AG20443 (cell line): ENCODE measurements at places on chromosomes 1 and 21.

DNA sequence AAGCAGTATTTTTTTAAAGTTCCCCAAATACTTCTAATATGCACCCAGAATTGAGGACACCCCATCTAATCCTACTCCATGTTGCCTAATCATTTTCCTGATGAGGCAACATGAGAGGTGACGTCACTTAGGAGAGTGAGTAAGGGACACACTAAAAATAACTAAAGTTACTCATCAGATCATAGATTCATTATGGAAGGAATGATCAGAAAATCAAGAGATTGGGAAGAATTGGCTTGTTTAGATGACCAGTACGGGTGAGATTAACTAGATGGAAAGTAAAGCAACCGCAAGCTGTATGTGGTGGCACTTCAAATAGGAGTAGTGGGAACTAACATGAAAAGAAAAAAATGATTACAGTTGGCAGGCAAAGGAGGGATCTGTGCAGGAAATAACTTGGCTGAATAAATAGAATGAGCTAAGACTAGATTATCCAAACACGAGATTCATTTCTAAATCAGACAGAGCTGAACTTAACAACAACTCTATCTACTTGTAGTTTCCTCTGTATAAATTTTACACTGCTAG is 61.4 kb upstream of the CXADR start:
- DNase-seq = peak; percentile 68

GRCh38 chr1:107972391-107973180 is 7.6 kb upstream of the VAV3 start:
- DNase-seq = no peak

DNA sequence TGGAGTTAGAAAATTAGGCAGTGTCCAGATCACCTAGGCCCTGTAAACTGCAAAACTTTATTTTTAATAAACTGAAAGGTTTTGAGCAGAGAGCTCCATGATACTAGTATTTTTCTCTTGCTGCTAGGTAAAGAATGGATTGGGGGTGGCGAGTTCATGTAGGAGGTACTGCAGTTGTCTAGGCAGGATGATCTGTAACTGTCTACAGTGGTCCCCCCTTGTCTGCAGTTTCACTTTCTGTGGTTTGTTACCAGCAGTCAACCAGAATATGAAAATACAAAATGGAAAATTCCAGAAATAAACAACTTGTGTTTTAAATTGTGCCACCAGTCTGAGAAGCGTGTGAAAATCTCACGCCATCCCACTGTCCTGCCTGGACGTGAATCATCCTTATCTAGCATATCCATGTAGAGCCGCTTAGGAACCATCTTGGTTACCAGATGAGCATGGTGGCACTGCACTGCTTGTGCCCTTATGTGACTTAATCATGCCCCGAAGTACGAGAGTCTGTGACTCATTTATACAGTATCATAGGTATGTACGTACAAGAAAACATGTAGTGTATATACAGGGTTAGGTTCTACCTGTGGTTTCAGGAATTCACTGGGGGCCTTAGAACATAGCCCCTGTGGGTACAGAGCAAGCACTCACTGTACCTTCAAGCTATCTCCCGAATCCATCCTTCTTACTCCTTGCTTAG is 94.2 kb downstream of the AHCTF1 start:
- no peak for DNase-seq

DNA sequence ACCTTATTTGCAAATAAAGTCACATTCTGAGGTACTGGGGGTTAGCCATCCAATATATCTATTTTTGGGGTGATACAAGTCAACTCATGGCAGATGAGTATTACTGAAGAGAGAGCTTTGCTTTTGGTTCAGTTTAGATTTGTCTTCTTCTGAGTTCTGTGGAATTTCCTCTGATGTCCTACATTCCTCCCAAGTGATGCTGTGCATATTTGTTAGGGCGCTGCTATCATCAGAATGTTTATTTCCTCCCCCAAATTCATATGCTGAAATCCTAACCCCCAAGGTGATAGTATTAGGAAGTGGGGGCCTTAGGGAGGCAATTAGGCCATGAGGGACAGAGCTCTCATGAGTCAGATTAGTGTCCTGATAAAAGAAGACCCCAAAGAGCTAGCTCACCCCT is 96.2 kb upstream of the WLS start:
- DNase-seq = peak; percentile 43

GRCh38 chr1:107152395-107152794 is 11.6 kb downstream of the NTNG1 start:
- DNase-seq = no peak

- DNase-seq = no peak
These were observed 363.5 kb downstream of the KCNH1 start for GRCh38 chr1:210770396-210770984.

DNA sequence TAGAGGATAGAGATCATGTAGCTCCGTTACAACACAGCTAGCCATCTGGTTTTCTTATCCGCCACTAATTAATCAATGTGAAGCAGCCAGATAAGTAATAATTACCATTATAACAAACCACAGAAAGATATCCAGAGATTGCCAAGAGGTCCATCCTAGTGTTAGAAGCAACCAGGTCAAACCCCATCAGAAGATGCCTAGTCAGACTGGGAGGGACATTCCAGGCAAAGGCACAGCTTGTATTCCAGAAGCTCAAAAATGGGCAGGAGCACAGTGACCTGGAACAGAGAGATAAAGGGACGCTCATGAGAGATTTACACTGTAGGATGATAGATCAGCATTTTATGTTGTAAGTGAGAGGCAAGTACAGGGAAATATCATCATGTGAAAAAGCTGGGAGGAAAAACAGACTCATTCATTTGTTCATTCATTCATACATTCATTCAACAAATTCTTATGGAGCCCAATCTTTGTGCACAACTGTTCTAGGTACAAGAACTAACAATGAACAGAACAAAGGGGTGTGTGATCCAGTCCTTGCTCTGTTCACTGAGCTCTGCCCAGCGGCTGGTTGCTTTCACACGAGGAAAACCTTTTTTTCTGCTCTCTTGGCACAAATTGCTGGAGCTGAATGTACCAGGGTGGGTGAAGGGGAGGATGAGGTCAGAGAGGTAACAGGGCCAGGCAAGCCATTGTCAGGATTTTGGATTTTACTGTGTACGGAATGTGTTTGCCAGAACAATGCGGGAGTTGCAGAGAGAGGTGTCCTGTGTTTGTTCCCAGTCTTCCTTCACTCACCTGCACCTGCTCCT is 240.8 kb upstream of the FGGY start:
- peak; percentile 40 for DNase-seq

- DNase-seq = no peak
These were observed 262.1 kb downstream of the AKT3 start for GRCh38 chr1:243587823-243588560.

GRCh38 chr1:158013840-158014730 is 20.6 kb downstream of the KIRREL1 start:
- no peak for DNase-seq

DNA sequence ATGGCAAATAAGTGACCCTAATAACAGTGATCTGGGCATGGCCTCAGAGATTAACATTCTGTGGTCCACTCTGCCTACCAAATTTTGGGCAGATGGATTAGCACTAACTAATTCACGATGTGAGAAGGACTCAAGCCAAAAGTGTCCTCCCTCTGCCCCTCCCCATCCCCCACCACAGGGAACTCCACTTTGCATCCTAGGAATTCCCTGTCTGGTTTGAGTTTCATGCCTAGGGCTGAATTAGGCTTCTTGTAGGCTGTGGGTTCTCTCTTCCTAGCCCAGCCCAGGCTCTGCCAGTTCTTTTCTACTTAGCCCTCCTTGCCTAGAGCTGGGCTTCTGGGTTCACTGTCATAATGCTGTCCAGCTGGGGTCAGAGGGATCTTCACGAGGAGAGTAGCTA is 64.1 kb downstream of the ATP2B4 start:
- no peak for DNase-seq

DNA sequence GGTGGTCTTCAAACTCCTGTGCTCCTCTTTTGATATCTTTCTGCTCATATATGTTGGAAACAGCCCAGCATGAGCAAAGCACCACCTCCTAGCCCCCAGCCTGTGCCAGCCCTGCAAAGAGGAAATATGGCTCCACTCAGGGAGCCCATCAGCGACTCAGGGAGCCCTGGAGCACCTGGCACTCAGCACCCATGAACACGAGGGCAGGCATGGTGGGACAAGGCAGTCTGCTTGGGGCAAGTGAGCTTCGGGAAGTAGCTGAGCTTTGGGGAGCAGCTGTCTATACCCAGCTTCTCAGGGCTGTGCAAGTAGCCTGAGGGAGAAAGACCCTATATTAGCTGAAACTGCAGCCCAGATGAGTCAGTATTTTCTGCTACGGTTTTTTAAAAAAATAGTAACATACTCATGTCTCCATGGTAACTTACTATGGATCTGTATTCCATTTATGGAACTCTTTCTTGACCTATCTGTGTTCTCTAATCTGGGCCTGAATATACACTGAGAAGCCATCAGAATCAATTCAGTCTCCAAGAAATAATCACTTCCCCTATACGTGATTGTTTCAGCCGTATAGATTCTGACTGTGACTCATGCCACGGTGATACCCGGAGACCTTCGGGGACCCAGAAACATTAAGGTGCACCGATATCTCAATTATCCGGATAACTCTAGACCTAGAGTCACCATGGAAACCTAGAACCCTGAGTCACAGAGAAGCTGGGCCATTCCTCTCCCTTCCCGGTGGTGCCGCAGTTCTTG is 1.5 kb upstream of the ETS2 start:
- no peak for DNase-seq

DNA sequence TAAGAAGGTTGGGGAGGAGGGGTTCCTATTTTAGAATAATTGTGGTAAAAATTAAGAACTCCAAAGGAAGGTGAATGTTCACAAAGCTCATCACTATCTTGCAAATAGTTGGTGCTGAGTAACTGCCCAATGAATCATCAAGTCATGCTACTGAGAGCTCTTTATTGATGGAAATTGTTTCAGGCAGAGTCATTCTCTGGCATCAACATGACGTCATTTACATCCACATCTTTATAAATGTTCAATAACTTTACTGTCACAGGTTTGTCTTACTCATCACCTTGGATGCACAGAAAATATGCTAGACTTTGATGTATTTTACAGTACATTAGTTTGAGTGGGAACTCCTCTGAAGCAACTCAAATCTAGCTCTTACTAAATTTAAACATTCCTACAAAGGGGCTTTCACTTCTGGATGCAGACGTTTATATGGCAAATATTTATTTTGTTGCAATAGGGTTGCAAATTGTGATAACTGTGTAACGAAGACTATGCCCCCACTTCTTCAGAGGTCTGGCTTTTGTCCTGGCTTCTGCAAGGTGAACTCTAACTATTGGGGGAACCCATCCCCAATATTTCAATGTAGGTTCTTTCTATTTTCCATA is 273.7 kb upstream of the AJAP1 start:
- DNase-seq = no peak

- DNase-seq = no peak
These were observed 322.6 kb downstream of the SMYD3 start for GRCh38 chr1:246184503-246184902.

DNA sequence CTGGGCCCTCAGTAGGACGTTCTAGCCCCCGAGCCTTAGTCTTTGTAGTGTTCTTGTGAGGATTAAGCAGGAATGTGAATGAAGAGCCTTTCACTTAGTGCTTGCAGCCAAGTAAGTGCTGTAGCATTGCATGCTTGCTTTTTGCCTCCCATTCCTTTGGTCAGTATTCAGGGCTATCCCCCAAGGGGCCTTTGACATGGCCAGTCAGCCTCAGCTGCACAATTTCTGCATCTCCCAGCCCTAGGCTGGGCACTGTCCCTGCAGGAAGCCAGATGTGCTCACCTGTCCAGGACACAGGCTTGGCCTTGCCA is 30.5 kb downstream of the SOX13 start:
- DNase-seq = no peak

DNA sequence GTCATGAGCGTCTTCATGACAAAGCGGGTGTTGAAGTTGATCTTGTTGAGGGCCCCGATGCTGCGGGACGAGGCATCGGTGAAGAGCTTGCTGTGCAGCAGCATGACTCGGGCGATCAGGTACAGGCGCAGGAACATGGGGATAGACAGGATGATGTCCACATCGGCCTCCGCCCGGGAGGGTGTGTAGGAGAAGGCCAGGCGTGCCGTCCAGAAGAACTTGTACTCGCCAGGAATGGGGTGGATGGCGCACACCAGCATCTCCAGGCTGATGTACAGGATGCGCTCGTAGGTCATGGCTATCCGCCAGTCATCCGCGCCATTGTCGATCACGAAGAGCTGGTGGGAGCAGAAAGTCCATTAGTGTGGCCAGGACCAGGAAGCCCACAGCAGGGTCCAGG is 98.0 kb downstream of the KCNN3 start:
- no peak for DNase-seq

- DNase-seq = no peak
These were observed 160.3 kb downstream of the CACNA1E start for GRCh38 chr1:181643631-181644030.

DNA sequence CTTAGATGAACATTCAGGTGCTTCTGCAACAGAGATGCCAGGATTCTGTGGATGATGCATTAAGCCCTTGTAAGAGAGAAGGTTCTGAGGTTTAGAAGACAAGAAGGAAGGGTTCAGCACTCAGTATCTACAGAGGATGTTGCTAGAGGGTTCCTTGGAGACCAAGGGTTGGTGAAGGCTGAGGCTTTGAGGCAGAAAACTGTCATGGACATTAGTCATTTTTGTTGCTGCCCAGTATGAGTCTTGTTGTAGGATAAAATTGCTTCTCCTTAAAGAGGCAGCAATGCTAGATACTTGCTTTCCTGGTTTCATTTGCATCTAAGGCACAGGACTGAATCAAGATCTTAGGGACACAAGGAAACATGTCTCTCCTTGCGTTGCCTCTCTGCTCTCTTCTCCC is 319.4 kb upstream of the NFIA start:
- no peak for DNase-seq

- DNase-seq = no peak
These were observed 1.5 kb upstream of the POU2F1 start for GRCh38 chr1:167219194-167219593.

DNA sequence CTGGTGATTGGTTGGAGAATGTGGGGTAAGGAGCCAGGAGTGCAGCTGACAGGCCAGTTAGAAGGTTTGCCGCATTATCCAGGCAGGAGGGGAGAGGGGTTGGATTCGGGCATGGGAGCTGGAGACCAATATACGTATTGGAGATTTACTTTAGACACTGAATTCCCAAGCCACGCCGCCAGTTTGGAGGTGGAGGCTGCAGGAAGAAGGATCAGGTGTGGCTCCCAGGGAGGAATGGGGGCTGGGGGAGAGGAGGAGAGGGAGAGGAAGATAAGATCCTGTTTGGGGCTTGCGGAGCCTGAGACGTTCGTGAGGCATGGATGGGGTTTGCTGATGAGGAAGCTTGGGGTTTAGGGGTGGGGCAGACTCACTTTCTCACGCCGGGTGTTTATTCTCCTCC is 155.1 kb upstream of the IGSF21 start:
- no peak for DNase-seq

GRCh38 chr1:208747979-208748378 is 503.8 kb upstream of the PLXNA2 start:
- DNase-seq = no peak

DNA sequence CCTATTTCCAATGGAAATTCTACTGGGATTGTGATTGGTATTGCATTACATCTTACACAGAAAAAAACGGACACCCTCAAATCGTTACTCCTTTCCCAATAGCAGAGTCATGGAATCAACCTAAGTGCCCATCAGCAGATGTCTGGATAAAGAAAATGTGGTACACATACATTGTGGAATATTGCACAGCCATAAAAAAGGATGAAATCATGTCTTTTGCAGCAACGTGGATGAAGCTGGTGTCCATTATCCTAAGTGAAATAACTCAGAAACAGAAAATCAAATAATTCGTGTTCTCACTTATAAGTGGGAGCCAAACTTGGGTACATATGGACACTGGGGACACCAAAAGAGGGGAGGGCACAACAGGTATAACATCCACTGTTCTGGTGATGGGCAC is 14.3 kb downstream of the HMGN1 start:
- DNase-seq = no peak
